CD4-positive, alpha-beta T cell treated with Interleukin-2 at 100 ng/mL for 4 hours (primary cell): ENCODE measurements at places on chromosomes 7 and 10.

GRCh38 chr7:41869091-41869490 lies 166.2 kb upstream of the INHBA start:
- DNase-seq = no peak

GRCh38 chr10:10520491-10521385 lies 496.9 kb upstream of the CELF2 start:
- DNase-seq = no peak

GRCh38 chr7:69095649-69096048 lies 502.6 kb upstream of the AUTS2 start:
- no peak for DNase-seq

- no peak for DNase-seq
These were observed 250.2 kb upstream of the PTER start for GRCh38 chr10:16186564-16186963.

GRCh38 chr7:25314731-25315267 lies 86.5 kb upstream of the NPVF start:
- no peak for DNase-seq

GRCh38 chr7:132970257-132970656 lies 111.6 kb downstream of the CHCHD3 start:
- no peak for DNase-seq

DNA sequence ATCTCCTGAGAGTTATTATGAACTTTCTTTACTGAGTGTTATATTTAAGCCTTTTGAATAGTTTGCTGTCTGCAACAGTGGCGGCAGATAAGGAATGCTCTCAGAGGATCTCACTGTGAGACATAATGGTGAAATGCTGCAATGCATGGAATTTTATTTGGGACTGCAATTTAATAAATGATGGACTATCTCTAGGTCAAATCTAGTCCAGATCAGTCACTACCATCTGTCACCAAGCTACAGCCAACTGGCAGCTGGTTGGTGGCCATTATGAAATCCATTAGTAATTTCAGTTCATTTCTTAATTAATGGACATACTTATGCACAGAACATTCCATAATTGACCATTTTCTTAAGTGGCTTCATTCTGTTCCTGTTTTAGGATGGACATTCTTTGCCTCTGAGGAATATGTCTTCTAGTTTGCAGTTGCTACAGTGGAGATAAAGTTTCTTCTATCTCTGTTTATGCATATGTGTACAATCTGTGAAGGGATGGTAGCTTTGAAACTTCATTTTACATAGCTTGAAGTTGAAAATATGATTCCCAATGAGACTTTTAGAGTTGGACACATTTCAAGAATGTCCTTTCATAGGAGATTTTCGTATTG lies 586.6 kb downstream of the SUGCT start:
- DNase-seq = no peak

DNA sequence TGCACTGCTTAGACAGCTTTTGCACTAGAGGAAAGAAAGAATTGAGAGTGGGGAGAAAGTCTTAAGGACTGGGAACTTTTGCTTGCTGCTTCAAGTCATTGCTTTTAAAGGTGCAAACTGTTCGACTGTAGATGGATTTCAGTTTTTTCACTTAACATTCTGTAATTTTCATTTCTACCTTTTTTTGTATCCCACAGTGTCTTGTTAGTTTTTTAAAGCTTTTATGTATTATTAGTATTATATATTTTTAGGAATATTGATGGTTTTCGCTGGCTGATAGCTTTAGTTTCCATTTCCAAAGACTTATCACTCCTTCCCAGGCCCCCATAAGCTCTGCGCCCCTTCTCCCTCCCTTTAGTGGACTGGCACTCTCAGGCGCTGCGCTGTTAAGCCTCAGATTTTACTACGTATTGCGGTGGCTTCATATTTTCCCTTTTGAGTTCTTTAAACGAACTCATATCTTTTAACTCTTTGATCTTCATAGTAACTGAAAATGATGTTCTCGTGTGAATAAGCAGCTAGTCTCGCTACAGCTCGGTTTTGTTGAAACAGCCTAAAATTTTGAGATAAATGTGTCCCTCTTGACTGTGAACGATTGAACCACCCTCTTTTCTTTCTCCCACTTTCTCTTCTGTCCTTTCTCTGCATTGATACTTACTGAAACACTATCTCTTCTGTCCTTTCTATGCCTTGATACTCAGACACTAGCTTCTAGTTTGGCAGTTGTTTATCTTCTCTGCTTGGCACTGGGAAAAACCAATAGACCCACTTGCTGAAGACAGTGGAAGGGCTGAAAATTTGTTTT lies 2.5 kb upstream of the ETV1 start:
- no peak for DNase-seq

DNA sequence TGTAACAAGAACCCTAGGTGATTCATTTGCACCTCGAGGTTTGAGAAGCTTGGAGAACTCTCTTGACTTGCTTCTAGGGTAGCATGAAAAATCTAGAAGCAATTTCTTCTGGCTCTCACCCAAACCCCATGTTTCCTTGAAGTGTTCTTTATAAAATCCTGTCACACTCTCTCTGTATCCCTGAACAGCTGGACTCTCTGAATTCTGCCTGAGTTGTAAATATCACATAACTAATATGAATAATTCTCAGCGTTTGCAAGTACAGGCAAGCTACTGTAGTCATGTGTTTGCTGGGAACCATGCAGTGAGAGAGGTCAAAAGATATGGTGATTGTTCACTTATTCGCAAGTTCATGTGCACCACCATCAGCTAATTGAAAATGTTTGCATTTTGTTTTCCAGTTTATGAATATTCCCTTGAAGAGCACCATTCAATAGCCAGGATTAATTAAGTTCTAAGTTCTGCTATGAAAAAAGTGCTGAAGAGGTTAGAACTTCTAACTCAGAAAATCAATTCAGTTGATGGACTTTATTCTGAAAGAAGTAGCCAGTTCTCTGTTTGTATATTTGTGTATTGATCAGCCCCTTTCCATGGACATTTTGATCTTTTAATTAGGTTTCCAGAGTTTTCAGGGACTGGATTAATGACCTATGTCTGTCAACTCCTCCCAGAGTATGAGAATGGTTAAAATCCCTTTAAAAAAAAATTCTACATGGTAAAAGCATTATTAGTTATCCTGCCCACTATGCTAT lies 243.0 kb downstream of the PLXDC2 start:
- DNase-seq = no peak

DNA sequence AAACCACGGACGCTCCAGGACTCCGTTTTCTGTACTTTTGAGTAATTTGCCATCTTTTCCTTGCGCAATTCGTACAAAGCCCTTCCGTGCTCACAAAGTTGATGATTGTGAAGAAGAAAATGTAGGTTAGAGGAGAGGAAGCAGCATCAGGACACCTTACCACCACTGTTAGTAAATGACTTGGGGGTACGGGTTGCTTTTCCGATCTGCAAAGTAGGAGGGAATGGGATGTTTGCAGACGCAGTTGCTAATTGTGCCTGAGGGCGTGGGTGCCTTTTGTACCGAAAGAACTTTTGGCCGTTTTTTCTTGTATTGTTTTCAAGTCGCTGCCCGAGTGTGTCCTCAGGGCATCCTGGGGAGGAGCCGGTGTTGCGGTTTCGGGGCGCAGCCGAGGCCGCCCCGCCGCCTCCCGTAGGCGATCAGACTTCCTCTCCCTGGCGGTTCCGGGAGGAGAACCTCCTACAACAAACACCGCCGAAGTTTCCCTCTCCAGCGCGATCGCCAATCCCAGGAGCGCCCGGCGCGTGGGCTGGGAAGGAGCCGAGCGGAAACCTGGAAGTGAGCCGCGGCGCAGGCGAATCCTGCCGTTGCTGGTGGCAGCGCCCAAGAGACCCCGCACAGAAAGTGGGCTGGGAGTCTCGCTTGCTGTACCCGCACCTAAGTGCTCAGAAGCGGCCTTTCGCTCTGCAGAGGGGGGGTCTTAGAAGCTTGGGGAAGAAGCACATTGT lies 1.0 kb downstream of the PRR15 start:
- no peak for DNase-seq
